ENCODE measurements at places on chromosomes 1 and 21. TPM values are rescaled to one million over a fixed set of nuclear protein-coding genes. Genes with fewer than 3 reads are reported as not detected.

DMBX1 gene
- not detected for total RNA-seq

UMODL1 gene
- total RNA-seq: 0.35 TPM

ITGB3BP gene
- 19.7 TPM for total RNA-seq

TXNIP gene
- 496 TPM for total RNA-seq

GORAB gene
- 21.8 TPM for total RNA-seq

MIS18A gene
- 36.2 TPM for total RNA-seq

FCRL2 gene
- 0.40 TPM for total RNA-seq

S100A7 gene
- total RNA-seq: not detected

NTNG1 gene
- 0.30 TPM for total RNA-seq

DISP1 gene
- 2.9 TPM for total RNA-seq

DNA sequence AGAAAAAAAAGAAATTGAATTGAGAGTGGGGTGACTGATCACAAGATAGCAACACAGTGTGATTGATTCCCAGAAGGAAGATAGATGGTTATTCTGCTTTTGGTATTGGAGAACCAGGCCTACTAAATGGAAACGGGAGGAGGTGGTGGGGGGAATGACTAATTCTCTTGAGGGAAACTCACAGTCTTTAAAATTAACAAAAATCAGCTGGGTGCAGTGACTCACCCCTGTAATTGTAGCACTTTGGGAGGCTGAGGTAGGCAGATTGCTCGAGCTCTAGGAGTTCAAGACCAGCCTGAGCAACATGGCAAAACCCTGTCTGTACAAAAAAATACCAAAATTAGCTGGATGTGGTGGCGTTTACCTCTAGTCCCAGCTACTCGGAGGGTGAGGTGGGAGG, 134.6 kb upstream of the PDE4B start:
- no peak for DNase-seq

GRCh38 chr1:155192346-155193274, 15.1 kb downstream of the THBS3 start:
- peak; percentile 88 for DNase-seq

DNA sequence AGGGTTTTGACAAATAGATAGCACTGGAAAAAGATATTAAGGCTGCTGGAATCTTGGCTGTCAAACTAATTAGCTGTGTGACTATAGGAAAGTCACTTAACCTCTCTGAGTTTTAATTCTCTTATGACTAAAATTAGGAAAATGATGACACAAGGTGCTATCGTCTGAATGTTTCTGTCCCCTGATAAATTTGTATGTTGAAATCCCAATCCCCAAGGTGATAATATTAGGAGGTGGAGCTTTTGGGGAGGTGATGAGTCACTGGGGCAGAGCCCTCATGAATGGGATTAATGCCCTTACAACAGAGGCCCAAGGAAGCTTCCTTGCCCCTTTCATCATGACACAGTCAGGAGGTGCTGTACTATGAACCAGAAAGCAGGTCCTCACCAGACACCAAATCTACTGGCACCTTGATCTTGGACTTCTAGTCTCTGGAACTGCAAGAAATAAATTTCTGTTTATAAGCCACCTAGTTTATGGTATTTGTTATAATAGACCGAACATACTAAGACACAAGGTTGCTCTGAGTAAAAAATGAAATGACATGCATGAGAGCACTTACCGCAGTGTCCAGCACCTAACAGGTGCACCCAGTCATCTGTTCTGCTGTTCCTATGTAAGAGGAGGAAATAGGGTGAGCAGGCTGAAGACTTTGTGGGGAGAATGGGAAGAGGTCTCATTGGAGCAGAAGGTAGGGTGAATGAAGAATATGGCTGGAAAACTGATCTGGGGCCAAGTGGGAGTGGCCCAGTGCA, 26.3 kb upstream of the DISP1 start:
- DNase-seq: no peak

DNA sequence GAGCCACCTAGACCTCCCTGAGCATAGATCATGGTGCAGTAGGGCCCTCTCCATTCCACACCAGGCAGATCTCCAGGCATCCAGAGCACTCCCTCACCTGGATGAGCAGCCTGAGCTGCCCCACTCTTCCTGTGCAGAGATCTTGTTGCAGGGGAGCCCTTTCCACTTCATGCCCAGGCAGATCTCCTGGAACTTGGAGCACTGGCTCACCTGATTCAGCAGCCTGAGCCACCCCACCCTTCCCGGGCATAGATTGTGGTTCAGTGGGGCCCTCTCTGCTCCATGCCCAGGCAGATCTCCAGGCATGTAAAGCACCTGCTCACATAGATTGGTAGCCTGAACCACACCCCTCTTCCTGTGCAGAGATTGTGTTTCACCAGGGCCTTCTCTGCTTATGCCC, 78.0 kb downstream of the SEC16B start:
- DNase-seq: no peak

GRCh38 chr21:34644825-34645224, 24.0 kb upstream of the CLIC6 start:
- DNase-seq: no peak

DNA sequence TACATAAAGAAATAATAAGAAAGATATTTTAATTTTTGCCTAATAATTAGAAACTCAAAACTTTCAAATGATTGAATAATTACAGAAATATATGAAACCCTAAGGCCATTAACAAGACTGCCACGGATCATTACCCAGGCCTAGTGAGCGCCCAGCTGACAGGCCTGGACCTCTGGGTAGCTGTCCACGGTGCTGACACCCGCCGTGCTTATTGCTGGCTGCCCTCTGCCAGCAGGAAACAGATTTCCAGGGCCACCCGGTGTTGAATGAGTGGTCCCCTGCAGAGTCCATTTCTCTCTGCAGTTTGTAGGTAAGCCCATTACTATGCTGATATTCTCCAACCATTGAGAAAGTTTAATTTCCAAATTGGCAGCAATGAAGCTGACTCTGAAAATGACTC, 254.4 kb upstream of the GJB5 start:
- no peak for DNase-seq

DNA sequence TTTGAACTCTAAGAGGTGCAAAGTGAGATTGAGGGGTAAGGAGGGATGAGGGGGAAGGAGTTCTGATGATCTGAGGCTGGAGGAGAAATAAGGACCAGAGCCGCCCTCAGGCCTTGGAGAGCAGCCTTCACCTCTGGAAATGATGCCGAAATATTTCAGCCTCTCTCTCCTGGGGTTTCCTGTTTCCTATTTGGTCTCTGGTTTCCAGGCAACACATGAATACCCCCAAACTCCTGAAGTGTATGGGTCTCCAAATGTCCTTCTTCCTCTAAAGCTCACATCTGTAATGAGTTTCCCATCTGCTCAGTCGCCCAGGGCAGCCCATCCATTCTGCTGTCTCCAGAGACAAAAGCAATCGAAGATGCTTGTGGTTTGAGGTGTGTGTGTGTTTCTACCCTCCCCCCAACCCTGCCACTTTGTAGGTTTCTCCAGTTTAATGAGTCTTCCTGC, 52.0 kb upstream of the FAM20B start:
- no peak for DNase-seq

- DNase-seq: no peak
Measured at GRCh38 chr1:228148935-228149405, 760 bp upstream of the GJC2 start.

Data from colonic mucosa (tissue), 4 donors.